ENCODE measurements at places on chromosomes 16 and 17. TPM values are rescaled to one million over a fixed set of nuclear protein-coding genes. Genes with fewer than 3 reads are reported as not detected.

The TRIM47 gene
- 42.7 TPM for total RNA-seq

GRCh38 chr17:46059486-46059885 lies 60.4 kb downstream of the STH start:
- no peak for DNase-seq

DNA sequence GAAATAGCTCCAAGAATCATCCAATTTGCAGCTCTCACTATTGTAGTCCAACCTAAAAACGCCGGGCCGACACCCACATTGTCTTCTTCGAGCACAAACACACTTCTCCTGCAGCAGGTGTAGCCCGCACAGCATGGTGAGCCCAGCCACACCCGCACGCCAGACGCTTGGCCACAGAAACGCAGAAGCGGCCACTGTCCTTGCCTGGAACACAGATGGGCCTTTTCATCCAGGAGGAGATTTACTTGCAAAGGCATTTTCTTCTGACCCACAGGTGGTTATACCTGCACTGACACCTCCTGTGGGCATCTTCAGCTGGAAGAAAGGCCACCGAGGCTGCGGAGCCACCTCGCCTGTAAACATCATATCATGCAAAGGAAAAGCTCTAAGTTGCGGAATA lies 98.4 kb downstream of the ADCY9 start:
- no peak for DNase-seq

GRCh38 chr17:279331-279730 lies 73.3 kb downstream of the RPH3AL start:
- peak; percentile 29 for DNase-seq

DNA sequence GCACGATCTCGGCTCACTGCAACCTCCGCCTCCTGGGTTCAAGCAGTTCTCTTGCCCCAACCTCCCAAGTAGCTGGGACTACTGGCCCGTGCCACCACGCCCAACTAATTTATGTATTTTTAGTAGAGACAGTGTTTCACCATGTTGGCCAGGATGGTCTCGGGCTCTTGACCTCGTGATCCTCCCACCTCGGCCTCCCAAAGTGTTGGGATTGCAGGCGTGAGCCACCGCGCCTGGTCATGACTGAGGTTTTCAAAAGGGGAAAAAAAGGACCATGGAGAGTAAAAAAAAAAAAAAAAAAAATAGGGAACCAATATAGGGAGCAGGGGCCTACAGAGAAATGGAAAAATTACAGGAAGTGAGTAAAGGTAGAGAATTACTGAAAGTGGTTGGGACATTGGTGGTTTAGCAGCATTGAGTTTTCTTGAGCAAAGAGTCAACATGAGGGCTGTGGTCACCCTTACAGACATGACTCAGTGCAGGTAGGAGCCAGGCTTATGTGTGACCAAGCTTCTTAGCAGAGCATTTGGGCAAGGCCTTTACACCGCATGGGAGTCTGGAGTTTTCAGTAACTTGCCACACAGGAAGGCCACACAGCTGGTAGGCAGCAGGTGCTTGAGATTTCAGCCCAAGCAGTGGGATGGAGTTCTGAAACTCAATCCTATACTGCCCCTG lies 447.3 kb downstream of the HS3ST3B1 start:
- DNase-seq = no peak

DNA sequence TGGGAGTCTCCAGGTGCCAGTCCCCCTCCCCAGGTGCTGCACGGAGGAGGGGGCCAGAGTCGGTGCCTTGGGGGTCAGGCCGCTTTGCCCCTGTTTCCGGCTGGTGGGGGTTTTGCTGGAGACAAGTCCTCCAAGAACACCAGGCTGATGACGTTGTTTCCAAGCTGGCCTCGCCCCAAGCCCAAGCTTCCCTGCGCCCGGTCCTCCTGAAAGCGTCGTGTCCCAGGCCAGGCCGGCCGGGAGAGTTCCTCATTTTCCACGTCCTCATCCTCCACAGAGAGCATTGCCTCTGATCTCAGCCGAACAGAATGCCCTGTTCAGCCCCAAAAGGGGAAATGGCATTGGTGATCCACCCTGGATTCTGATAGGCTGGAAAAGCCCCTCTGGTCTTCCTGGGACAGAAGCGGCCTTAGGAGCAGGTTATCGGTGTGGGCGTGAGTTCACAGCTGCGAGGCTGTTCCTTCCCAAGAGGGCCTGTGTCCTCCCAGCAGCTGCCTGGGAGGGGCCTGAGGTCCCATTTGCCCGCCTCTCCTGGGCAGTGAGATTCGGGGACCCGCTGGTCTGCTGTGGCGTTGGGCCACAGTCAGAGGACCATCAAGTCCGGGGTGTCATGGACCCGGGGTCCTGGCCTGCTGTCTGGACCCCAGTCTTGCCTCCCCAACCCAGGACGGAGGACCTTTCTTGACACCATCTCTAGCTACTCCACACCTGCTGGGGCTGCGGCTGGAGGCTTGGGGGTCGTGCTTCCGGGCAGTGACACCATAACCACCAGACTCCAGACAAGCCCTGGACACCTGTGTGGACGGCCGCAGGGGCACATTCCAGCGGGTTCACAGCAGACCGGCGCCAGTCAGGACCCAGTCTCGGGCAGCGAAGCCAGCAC lies 7.1 kb downstream of the SOX8 start:
- no peak for DNase-seq

- DNase-seq = no peak
These were observed 26.0 kb downstream of the ZDHHC7 start for GRCh38 chr16:84985079-84986065.

GRCh38 chr16:10827691-10828341 lies 9.2 kb upstream of the TVP23A start:
- peak; percentile 46 for DNase-seq

The DHX8 gene
- 34.4 TPM for total RNA-seq

- peak; percentile 87 for DNase-seq
These were observed 63.4 kb downstream of the KLHDC4 start for GRCh38 chr16:87702325-87702811.

The CYB561 gene
- total RNA-seq = 12.9 TPM

DNA sequence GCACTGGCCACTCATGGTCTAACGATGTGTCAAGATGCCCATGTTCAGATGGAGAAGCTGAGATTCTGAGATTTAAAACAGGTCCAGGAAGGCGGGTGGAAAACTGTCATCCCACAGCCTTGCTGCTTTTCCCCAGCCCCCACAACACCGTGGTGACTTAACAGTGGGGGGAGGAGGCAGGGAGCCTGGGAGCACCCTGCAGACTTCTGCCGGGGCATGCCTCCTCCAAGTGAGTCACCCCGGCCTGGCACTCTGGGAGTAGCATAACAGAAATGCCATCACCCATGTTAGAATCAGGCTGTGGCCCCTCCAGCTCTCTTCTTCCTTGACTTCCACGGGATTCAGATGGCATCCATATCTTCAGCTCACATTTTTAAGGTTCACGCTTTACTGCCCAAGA lies 164.8 kb downstream of the CBLN1 start:
- DNase-seq = no peak

GRCh38 chr17:76727745-76728456 lies 1.3 kb downstream of the METTL23 start:
- DNase-seq = peak; percentile 47

GRCh38 chr16:67535201-67535600 lies 6.6 kb downstream of the RIPOR1 start:
- no peak for DNase-seq

The SYT17 gene
- 4.4 TPM for total RNA-seq

The CXCL16 gene
- total RNA-seq = 1.1 TPM

The POLG2 gene
- total RNA-seq = 5.6 TPM

The ADAMTS18 gene
- 13.9 TPM for total RNA-seq

GRCh38 chr17:9024497-9024896 lies 3.2 kb downstream of the NTN1 start:
- no peak for DNase-seq

DNA sequence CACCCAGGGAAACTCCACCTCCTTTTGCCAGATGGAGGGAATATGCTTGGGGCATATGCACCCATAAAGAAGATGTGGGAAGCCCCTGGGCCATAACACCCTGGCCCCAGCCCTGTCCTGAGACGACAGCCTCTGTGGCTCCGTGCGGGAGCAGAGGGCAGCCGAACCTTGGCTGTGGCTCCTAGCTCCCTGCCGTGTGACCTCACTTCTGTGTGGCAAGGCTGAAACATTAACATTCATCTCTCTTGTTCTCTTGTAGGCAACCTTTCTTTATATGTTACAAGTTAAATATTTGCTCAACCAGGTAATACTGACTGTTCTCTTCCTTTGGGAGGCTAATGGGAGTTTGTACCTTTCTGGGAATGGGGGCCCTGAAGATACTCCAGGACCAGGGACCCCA lies 17.5 kb downstream of the SLC47A1 start:
- no peak for DNase-seq

- no peak for DNase-seq
These were observed 7.1 kb downstream of the MINK1 start for GRCh38 chr17:4839965-4840892.

The PSKH1 gene
- 8.3 TPM for total RNA-seq

The CHST4 gene
- not detected for total RNA-seq

DNA sequence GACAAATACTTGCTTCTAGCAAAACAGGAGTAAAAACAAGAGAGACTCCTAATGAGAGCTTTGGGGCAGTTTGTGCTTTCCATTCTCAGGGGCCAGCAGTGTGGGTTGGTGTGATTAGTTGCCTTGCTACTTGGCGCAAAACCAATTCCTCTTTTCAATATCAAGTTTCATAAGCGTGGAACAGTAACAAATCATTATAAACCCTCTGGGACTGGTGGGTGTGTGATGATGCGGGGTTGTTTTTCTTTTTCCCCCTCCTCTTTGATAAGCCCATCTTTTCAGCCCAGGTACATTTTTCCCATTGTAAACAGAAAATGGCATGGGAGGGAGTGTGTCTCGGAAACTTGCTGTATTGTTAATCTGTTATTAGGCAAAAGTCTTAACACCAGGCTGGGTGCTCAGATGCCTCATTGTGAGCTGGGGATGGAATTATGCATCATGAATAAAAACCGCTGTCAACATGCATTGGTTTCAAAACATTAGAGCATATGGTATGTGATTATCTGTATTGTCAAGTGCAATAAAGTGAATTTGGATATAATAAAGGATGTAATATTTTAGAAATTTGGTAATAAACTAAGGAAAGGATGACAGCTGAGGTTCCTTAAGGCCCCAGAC lies 166.4 kb downstream of the CCDC182 start:
- DNase-seq = no peak

The HOXB8 gene
- total RNA-seq = not detected

DNA sequence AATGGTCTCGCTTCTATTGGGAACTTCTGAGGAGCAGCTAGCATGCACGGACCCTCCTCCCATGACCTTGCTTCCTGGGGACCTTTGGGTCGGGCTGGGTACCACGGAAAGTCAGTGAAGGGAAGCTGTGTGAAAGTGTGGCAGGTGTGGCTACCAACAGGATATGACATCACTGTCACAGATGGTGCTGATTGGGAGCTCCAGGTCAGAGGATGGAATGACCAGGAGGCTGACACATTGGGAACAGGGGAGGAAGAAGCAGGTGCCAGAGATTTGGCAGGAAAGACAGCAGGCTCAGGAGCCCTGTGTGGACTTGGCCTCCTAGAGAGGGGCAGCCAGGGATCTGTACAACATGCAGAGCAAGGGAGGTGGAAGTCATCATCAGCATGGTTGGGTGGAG lies 34.0 kb downstream of the CPNE2 start:
- no peak for DNase-seq

- DNase-seq = no peak
These were observed 917 bp downstream of the CTRL start for GRCh38 chr16:67930678-67931211.

DNA sequence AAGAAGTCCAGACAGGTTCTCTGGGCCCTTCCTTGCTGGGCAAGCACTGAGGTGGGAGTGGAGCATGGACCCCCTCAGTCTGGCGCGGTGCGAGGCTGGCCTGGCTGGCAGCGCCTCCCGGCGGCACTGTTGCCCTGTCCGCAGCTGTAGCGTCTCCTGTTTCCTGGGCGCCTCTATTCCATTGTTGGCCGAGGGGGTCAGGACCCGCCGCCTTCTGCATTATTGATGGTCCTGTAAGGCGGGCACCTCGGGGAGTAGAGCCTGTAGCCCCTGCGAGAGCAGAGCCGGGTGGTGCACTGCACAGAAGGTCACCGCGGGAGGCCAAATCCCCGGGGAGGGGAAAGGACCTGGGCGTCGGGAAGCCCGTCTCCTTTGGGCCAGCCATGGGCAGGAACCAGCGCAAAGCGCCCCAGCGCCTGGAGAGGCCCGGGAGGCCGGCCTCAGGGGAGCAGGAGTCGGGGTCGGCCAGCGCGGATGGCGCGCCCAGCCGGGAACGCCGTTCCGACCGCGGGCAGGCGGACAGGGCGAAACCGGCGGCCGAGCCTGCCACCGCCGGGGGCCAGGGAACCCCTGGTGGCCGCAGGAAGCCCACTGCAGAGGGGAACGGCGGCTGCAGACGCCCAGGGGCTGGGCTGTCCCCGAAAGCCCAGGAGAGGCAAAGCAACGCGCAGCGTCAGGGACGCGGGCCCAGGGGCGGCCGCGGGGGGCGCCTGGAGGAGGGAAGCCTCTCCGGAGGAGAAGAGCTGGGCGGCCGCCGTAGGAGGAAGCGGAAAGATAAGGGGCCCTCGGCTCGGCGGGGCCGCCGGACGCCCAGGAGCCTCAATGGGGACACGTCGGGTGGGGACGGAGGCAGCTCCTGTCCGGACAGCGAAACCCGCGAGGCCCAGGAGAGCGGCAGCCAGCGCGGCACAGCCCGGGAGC lies at the start of gene MYO15B:
MYO15B (plus strand) TSS at position 126 of the 921 bp plus-strand sequence; CDS start at position 384, 258 bp downstream.
- DNase-seq = peak; percentile 10

The GPR139 gene
- not detected for total RNA-seq

DNA sequence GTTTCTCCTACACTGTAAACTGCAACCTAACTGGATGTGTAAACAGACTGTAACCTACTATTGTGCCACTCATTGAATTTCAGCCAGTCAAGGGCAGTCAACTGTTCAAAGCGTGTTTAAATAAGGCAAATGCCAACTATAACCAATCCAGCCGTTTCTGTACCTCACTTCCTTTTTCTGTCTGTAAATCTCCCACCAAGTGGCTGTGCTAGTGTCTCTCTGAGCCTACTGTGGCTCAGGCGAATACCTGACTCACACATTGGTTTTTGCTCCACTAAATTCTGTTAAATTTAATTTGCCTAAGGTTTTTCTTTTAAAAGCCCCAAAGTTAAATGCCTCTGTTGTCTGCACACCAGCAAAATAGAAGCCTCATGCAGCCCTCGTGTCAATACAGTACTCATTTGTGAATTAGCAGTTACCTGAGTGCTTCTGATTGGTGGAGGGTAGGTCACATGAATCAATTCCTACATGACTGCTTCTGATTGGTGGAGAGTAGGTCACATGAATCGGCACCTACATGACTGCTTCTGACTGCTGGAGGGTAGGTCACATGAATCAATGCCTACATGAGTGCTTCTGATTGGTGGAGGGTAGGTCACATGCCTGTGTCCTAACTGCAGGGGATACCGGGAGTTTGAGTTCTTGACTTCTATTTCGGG lies 31.1 kb upstream of the CCR7 start:
- no peak for DNase-seq

The KRT33A gene
- total RNA-seq = not detected

DNA sequence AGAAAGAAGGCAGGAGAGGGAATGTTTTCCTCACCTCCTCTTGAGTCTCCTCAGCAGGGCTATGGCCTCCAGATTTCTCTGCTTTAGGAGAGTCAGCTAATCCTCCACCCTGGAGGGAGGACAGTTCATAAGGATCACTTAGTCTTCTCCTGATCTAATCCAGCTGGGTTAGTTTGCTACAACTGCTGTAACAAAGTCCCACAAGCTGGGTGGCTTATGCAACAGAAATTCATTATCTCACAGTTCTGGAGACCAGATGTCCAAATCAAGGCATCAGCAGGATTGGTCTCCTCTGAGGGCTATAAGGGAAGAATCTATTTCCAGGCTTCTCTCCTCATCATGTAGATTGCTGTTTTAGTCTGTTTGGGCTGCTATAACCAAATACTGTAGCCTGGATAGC lies 40.6 kb upstream of the XYLT1 start:
- DNase-seq = no peak

- no peak for DNase-seq
These were observed 16.7 kb downstream of the CCDC40 start for GRCh38 chr17:80053102-80053501.

- DNase-seq = peak; percentile 96
These were observed 104.1 kb upstream of the CORO6 start for GRCh38 chr17:29726715-29727252.

The ST6GALNAC1 gene
- not detected for total RNA-seq
